Memory B cell (primary cell): ENCODE measurements at places on chromosomes 2 and 18.

DNA sequence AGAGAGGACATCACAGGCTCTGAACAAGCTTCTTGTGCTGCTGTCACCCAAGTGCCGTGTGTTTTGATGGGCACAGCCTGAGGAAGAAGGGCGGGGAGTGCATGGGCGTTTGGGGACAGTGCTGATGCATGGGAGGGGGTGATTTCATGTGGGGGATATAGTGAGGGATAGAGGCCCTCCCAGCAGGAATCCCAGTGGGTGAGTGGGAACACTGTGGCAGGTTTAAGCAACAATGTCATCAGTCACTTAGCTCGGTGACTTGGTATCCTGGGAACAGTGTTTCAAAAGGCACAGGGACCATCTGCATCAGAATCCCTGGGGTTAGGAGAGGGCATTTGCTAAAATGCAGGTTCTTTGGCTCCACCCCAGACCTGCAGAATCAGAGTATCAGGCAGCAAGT, 609 bp downstream of the SIGLEC15 start:
- no peak for DNase-seq

- DNase-seq = no peak
Observed at GRCh38 chr2:238242731-238243495, 3.1 kb upstream of the HES6 start.

- DNase-seq = no peak
Observed at GRCh38 chr2:43038696-43039094, 187.7 kb downstream of the ZFP36L2 start.

DNA sequence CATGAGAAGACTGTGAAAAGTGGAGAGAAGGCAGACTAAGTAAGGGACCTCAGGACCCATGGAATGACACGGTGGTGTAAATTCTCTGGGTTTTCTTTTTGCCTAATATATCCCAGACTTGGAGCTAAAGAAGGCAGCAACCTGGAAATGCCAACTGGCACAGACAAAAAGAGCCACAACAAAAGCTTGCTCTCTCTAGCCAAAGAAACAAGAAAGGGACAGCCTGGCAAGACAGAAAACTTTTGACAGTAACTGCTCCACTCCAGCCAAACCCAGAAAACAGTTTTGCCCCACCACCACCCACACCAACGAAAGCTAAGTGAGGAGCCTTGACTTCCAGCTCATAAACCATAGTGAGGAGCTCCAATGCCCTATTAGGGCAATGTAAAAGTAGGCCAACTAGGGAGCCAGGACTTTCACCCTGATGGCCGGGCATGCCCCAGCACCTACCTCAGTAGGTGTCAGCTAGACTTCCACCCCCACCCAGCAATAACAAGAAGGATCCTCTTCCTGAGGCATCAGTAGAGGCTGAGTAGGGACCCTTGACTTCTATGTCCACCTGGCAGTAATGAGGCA, 35.5 kb downstream of the PELI1 start:
- DNase-seq = no peak

- no peak for DNase-seq
Observed at GRCh38 chr2:23497536-23497935, 112.6 kb downstream of the KLHL29 start.

DNA sequence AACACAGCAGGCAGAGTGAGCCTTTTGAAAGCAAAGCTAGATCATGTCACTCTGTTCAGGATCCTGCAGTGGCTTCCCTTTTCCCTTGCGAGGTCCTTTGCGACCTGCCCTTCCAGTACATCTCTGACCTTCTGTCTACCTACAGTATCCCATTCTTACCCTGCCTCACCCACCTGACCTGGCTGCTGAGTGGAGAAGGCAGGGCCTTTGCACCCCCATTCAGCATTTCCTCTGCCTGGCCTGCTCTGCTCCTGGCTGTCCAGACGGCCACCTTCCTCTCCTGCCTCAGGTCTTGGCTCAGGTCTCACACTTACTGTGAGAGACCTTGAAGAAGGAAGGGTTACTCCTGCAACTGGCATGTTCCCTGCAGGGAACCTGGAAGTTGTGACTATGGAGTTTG, 77.4 kb downstream of the MAPRE2 start:
- DNase-seq = no peak

- DNase-seq = no peak
Observed at GRCh38 chr2:9377461-9378097, 45.7 kb downstream of the ITGB1BP1 start.

DNA sequence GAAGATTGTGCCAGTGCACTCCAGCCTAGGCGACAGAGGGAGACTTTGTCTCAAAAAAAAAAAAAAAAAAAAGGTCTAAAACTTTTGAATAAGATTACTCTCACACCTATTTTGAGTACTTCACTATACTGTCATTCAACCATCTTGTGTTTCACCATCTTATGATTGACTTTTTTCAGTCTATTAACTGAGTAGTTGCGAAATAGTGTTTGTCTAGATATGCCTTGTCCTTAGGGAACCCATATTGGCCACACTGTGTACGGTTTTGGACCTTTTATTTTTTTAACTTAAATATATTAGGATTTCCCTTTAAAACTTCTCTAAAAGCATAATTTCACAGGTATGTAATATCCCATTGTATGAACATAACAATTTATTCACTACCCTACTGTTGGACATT, 72.3 kb downstream of the ALMS1 start:
- DNase-seq = no peak

GRCh38 chr2:95062242-95063085, 37.0 kb downstream of the MAL start:
- no peak for DNase-seq

GRCh38 chr2:86070868-86071267, 34.8 kb downstream of the POLR1A start:
- no peak for DNase-seq

DNA sequence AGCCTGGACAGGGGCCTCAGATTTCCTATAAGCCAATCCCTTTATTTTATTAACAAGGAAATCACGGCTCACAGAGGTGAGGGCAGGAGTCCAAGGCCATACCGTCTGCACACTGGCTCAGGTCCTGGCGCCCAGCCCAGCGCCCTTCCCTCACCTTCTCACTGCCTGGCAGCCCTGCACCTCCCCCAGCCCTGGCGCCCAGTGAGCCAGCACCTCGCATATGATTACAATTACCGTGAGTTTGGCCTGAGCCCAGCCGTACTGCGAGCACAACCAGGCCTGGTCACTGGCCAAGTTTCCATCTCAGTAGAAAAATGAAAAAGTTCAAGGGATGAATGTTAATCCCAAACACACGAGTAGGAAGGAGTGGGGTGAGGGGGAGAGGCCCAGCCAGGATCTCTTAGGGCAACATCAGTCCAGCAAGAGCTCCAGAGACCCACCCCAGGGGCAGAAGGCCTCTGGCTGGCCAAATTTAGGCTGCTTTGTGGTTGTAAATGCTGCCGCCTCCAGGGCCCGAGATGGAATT, 68.4 kb downstream of the MCFD2 start:
- DNase-seq = no peak

- DNase-seq = no peak
Observed at GRCh38 chr2:160453111-160453820, 40.3 kb downstream of the RBMS1 start.

DNA sequence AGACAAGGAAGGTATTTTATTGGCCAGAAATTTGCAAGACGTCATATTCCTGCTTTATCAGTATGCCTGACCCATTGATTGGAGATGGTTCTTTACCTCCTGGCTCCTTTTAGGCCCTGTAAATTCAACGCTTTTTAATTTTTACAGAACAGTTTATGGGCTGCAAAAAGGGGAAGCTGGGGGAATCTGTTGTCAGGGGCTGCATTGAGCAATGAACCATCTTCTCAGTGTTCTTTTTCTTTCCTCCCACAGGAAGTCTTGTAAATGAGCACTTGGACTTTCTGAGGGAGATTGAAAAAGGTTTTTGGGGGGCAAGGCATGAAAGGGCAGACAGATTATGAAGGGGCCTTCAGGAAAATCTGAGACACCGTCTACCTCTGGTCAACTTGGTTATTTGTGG, 503.6 kb upstream of the TNP1 start:
- DNase-seq = no peak
